ENCODE measurements at places on chromosomes 5 and 9.

- no peak for DNase-seq
These were observed 455.9 kb upstream of the KLF4 start for GRCh38 chr9:107945493-107945892.

- DNase-seq: no peak
These were observed 89.8 kb downstream of the NTRK2 start for GRCh38 chr9:84759300-84759750.

GRCh38 chr5:74281166-74281565 lies 359.4 kb downstream of the ENC1 start:
- DNase-seq: no peak

DNA sequence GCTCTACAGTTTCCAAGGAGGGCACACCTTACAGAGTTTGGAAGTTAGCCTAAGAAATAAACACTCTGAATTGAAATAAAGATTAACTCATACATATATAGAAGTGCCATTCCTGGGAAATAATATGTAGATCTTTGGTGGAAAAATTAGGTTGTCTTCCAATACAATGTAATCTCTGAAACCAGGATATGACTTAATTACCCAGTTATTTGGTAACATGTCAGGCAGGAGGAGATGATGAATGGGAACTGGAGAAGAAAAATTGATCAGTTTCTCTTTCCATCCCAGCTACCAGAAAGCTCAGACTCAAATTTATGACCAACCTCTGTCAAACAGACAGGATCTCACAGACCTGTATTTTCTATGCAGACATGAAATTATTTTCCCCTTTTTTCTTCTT lies 215.2 kb upstream of the SNX2 start:
- no peak for DNase-seq

GRCh38 chr5:156361436-156362109 lies 34.6 kb downstream of the SGCD start:
- no peak for DNase-seq

DNA sequence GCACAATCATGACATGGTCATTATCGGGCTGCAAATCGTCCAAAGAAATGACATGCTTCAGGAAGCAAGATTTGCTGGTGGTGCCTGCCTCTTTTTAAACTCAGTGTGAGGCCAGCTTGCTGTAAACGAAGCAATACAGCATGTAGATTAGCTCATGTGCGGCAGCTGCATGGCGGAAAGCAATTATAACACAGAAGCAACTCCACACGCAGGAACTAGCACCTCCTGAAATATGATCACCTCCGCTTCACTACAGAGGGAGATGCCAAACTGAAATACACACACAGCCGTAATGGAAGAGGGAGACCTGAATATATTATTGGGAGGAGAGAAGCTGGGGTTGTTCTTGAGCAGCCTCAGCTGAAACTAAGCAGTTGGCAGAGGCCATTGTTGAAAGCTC lies 312.5 kb downstream of the PSAT1 start:
- DNase-seq: no peak

DNA sequence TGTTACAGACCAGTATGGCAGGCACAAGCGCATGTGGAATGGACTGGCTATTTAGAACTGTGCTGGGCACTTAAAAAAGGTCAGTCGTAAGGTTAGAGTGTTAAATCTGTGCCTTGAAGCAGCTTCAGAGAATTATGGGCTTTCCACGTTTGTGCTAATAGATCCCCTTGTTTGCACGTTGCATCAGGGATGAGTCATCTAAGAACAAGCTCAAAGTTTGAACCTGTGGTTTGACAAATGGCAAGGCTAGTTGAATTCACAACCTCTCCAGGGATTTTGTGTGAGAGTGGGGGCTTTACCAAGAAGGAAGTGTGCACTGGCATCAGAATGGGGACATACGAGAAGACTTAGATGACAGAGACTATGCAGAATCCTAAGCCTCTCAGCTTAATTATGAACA lies 249.6 kb downstream of the IRX1 start:
- DNase-seq: no peak

DNA sequence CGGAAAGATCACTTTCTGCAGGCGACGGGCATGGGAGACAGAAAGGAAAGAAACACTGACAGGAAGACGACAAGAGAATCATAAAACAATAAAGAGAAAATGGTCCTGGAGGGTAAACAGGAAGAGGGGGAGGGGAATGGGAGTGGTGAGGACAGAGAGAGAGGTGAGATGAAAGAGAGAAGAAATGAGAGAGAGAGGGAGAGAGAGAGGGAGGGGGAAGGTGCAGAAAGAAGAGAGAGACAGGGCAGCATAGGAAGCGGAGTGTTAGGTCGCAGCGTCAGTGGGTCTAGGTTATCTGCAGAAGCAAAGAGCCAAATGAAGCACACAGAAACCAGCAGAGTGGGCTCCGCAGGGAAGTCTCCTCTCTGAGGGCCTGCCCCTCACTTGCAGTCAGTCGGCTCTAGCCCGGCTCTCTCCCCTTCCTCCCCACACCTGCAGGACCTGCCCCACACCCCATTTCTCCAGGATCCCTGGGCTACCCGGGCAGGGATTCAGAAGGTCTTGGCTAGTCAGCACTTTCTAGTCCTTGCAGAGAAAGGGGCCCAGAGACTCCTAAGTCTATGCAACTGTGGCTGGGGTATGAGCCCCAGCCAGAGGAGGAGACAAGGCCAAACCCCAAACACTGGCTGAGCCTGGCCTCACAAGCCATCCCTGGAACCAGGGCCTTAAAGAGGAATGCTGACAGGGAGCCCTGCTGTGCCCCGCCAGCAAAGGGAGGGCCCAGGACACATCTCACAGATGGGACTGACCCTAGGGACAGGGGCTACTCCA lies 29.7 kb upstream of the MEIKIN start:
- DNase-seq: no peak

GRCh38 chr5:67515020-67515689 lies 318.6 kb upstream of the CD180 start:
- no peak for DNase-seq

- DNase-seq: no peak
These were observed 39.0 kb downstream of the CACNA1B start for GRCh38 chr9:137916540-137916939.

- no peak for DNase-seq
These were observed 14.6 kb upstream of the TNIP1 start for GRCh38 chr5:151095341-151096000.

DNA sequence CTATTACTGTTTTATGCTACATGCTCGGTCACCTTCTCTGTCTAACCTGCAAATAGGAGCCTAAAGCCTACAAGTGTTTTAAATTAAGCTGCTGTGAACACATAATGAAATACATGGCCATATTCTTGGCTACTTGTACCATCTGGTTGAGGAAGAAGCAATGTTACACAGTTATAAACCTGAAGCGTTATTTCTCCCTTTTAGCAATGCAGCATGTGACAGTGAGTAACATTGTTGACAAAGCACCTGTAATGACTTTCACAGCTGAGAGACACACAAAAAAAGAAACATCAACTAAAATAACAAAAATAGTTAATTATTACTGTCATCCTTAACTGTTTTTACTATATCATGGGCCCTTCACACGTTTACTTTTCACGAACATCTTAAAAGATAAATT lies 146.9 kb downstream of the RORB start:
- DNase-seq: no peak

DNA sequence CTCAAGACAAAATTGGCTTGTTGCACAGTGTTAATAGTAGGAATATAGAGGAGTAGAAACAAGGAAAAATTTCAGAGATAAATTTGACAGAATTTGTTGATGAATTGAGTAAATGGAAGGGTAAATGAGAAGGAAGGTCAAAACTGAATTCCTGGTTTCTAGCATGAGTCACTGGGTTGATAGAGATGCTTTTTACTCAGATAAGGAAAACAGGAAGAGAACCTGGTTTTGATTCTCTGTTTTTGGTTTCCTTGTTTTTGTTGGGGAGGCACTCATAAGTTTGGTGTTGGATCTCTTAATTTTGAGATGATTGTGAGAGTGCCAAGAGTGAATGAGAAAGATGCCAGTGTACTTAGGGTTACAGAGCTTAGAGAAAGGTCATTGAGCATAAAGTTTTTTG lies 7.1 kb downstream of the LRRC70 start:
- DNase-seq: no peak

- DNase-seq: no peak
These were observed 24.0 kb upstream of the SLC12A7 start for GRCh38 chr5:1135696-1136525.

DNA sequence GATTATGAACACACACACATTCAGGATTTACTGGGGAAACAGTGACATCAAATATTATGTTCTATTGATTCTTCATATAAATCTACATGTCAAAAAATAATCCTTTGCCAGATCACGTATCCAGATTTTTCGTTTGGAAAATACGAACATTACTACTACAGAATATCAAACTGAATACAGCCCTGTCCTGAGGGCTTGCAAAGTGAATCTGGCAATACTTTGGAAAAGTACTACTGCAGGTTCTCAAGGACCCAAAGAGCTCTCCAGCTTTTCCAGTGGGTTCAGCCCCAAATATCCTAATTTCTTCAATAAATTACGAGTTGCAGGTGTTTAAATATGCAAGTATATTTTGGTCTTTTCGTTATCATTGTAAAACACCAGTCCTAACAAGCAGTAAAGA lies 411 bp upstream of the NDUFS4 start:
- no peak for DNase-seq

DNA sequence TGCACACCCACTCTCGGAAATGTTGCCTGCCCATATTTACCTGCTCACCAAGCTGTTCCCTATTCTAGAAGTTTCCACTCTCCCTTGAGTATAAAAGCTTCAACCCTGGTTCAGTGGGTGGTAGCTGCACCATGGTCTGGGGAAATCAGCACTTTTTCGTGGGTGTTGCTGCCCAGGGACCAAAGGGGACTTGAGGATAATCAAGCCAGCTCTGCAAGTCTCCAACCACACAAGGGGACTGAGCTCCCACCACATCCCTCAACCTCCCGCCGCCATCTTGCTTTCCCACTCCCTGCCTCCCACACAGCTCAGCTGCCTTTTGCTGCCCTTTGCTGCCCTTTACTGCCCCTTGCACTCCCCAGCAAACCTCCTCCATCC lies 210.0 kb downstream of the AUH start:
- no peak for DNase-seq

DNA sequence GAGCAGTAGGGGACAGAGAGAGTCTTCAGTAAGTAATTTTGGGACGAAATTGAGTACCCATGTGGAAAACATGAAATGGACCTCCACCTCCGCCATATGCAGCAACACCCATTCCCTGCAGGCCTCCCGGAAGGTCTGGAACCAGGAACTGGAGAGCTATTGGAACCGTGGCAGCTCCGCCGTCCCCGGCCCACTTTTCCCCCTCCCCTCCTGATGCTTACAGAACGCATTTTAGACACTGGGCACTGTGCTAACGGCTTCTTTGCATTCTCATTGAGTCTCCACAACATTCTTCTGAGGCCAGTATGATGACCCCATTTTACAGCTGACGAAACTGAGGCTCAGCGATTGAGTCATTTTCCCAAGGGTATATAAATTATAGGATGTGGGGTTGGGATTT lies 20.4 kb upstream of the ZBTB43 start:
- no peak for DNase-seq
